ENCODE measurements at places on chromosomes 5 and 9.
A peak's percentile ranks its signal among the peaks of the same experiment; 100 is the strongest.

GRCh38 chr5:87751824-87752223 lies 339.1 kb upstream of the CCNH start:
- no peak for DNase-seq

GRCh38 chr5:36535378-36535777 lies 71.0 kb upstream of the SLC1A3 start:
- DNase-seq, result peak; percentile 27

GRCh38 chr9:13688990-13689600 lies 409.6 kb upstream of the MPDZ start:
- DNase-seq, result no peak

DNA sequence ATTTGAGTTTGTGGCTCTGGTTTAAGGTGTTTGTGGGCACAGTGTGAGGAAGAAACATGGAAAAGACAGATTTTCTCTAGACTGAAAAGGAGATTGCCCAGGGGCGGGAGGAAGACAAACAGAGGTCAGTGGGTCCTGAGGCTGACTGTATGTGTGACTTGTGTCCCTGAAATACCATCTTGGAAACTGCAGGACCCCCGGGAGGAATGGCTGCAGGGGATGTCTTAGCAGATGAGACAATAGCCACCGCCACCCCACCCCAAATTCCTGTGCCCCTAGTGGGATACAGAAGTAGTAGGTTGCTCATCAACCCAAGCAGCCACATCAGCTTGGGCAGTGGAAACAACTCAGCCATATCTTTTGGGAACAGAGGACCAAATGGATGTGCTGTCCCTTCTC lies 1.7 kb upstream of the PSAT1 start:
- DNase-seq, result no peak

- peak; percentile 84 for DNase-seq
Measured at GRCh38 chr5:61625681-61626621, 293.9 kb downstream of the ZSWIM6 start.

DNA sequence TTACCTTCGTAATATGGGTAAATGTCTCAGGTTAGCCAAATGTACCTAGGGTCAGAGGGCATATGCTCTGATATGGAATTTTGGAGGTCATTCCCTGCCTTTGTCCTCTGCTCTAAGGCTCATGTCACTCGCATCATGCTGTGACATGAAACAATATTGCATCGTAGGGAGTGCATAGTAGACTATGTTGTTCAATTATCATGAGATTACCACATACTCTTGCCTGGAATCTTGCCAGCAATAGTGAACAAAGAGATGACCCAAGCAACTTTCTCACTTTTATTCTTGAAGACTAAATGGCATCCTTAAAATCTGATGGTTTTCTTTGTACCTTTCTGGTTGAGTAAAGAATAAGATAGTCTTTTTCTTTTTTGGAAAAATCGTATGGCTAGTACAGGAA lies 27.6 kb downstream of the ZNF462 start:
- no peak for DNase-seq

DNA sequence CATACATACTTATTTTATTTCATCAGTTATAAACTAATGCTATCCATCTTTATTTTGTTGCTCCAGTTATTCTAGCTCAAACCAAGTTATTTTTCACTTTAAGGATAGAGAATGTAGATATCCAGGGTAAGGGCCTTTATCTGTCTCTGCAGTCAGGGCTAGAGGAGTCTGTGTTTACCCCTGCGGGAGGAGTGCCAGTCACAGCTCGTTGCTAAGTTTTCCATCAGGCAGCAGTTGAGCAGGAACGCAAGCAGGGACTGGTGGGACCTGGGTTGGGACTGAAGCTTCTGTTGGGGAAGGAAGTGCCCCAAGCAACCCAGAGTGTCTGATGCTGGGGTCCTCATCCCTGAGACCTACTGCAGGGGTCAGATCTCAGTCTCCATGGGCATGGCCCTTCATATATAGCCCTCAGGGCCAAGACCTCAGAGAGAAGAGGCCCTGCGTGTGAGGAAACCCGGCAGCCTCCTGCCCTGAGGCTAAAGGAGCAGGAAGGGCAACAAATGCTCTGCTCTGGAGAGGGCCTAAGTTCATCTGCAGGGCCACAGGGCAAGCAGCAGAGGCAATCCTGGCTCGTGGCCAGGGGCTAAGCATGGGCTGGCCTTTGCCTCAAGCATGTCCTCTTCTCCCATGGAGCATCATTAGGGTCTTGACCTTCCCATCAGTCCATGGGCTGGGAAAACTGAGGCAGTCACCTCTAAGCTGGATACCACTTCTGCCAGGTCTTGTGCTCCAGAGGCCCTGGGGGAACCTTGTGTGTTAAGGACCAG lies 6.6 kb downstream of the SLC22A4 start:
- no peak for DNase-seq

- no peak for DNase-seq
Measured at GRCh38 chr9:105357937-105358336, 89.9 kb upstream of the FSD1L start.

All from left cardiac atrium (tissue), 4 donors.